Right cardiac atrium (tissue), 5 donors: ENCODE measurements at places on chromosomes 7 and 10. TPM values are rescaled to one million over a fixed set of nuclear protein-coding genes. Genes with fewer than 3 reads are reported as not detected.

DNA sequence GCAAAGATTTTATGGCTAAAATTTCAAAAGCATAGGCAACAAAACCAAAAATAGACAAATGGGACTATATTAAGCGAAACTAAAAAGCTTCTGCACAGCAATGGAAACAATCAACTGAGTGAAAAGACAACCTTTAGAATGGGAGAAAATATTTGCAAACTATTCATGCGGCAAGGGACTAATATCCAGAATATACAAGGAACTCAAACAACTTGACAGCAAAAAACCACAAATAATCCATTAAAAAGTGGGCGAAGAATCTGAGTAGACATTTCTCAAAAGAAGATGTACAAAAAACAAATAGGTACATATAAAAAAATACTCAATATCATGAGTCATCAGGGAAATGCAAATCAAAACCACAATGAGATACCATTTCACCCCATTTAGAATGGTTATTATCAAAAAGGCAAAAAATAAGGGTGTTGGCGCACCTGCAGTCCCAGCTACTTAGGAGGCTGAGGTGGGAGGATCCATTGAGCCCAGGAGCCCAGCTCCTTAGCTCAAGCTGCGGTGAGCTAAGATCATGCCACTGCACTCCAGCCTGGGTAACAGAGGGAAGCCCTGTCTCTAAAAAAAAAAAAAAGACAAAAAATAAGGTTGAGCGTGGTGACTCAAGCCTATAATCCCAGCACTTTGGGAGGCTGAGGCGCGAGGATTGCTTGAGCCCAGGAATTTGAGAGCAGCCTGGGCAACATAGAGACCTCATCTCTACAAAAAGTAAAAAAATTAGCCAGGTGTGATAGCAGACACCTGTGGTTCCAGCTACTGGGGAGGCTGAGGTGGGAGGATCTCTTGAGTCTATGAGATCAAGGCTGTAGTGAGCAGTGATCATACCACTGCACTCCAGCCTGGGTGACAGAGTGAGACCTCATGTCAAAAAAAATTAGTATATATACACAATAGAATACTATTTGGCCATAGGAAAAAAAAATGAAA, 4.2 kb upstream of the CCM2 start:
- no peak for DNase-seq

DNA sequence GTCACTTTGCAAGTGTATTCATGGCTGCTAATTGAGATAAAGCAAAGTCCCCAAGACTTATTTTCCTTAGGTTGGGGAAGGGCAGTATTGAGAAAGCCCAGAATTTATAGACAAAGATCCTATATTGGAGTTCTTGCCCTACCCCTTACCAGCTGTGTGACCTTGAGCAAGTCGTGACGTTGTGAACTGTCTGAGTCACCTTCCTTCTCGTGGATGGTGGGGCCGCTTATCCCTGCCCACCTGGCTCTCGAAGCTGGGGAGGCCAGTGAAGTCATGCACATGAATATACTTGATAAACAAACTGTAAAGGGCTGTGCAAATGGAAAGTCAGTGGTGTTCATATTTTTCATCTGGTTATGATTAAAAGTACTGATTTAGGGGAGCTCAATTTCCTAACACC, 127.4 kb downstream of the TACC2 start:
- no peak for DNase-seq

SPAM1 gene
- polyA plus RNA-seq, result not detected

ZNF783 gene
- 3.5 TPM for polyA plus RNA-seq

DNA sequence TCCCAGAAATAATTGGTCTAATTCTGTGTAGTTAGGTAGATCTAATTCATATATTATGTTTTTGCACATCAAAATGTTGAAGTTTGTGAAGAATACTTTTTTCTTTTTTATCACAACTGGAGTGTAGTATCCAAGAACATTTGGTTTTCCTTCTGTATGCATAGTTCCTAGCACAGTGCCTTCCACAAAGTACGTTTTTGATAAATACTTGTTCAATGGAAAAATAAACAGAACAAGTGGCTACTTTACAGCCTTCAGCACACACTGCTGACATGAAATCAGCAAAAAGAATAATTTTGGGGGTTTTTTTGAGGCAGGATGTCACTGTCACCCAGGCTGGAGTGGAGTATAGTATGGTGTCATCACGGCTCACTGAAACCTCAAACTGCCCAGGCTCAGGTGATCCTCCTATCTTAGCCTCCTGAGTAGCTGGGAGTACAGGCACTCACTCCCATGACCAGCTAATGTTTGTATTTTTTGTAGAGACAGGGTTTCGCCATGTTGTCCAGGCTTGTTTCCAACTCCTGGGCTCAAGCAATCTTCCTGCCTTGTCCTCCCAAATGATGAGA, 27.9 kb downstream of the TARP start:
- DNase-seq, result no peak

UBTD1 gene
- 42.1 TPM for polyA plus RNA-seq

PPP1R17 gene
- polyA plus RNA-seq, result not detected

GRCh38 chr10:57102236-57102635, 741.2 kb upstream of the ZWINT start:
- DNase-seq, result no peak

- DNase-seq, result no peak
Observed at GRCh38 chr10:43355749-43356371, 15.6 kb upstream of the FXYD4 start.

SLC13A4 gene
- 0.16 TPM for polyA plus RNA-seq

DNA sequence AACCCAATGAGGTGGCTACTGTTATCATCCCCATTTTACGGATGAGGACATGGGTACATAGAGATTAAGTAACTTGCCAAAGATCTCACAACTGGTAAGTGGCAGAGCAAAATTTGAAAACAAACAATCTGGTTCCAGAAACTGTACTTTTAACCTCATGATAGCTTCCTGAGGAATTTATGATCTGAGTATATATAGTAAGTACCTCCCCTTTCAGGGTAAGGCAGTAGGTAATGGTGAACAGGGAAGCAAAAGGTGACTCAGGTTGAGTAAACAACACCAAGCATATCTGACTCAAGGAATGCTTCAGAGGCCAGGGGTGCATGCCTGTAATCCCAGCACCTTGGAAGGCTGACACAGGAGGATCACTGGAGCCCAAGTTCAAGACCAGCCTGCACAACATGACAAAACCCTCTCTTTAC, 21.1 kb downstream of the KLLN start:
- no peak for DNase-seq

GPR15LG gene
- not detected for polyA plus RNA-seq

GRCh38 chr7:113797420-113798010, 121.3 kb downstream of the PPP1R3A start:
- no peak for DNase-seq

PHKG1 gene
- polyA plus RNA-seq, result 24.5 TPM

EIF5AL1 gene
- polyA plus RNA-seq, result 0.45 TPM
